Motor neuron (in vitro differentiated cells): ENCODE measurements at places on chromosomes 2 and 18.
A peak's percentile ranks its signal among the peaks of the same experiment; 100 is the strongest.

DNA sequence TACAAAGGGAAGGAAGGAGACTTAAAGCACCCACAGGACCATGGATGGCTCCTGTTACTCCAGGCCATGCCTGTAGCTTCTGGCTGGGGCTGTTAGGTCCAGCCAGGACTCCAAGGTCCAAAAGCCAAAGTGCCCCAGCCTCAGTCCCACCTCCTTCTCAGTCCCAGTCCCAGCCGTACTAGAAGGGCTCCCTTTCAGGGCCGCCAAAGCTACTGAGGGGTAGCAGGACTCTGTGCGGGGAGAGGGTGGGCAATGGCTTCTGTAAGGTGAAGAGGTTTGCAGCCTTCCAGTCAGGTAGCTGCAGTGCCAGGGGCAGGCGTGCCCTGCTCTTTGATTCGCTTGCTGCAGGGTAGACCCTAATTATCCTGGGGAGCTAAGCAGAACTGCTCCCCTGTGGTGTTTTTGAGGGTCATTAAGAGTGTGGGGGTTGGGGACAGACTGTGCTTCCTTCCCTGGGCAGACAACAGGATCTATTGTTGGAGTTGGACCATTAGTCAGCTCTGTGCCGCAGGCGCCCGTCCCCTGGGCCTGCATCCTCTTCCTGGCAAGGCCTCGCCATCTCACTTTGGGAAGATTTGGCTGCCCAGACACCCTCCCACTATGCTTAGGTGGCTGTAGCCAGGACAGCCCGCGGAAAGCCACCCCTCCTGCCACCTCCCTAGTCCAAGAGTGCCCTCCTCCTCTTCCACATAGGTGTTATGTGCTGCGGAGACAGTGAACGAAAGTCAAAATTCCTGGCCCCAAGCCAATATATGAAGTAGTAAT is 118.8 kb downstream of the ZBTB7C start:
- ATAC-seq = no peak

- no peak for ATAC-seq
Observed at GRCh38 chr2:128632501-128632800, 313.8 kb upstream of the HS6ST1 start.

DNA sequence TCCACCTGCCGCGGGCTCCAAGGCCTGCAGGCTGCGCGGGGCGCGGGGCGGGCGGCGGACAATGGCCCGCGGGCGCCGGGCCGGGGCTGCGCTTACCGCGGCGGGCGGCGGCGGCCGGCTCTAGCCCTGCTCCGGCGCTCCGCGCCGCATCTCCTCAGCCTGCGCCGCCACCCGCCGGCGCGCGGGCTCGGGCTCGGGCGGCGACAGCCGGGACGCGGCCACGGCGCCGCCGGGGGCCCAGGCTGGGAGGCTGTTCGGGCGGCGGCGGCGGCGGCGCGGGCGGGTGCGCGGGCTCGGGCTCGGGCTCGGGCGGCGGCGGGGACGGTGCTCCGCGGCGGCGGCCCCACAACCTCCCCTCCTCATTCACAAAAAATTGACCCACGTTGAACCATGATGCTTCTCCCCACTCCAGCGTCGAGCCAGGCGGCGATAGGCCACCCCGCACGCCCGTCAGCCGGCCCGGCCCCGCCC is at the start of gene HDAC4:
HDAC4 (minus strand) TSS at position 425 of the 471 bp plus-strand sequence. CDS start 48,321 bp downstream, outside the sequence.
- peak; percentile 80 for ATAC-seq

- ATAC-seq = peak; percentile 59
Observed at GRCh38 chr2:175734686-175735085, 267.4 kb downstream of the LNPK start.

DNA sequence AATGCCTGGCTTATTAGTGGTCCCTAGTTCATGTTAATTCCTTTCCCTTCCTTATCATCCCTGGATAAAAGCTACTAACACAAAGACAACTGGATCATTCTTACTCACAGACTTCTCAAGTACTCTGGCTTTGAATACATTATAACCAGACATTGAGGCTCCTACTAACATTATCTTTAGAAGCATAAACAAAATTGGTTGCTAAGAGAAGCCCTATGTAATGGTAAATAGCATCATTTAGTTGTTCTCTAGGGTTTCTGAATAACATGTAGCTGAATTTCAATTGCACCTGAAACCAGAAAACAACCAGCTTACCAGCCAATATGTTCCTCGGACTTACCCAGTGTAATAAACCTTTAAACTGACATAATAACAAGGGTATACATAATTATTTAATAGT is 114.1 kb upstream of the NCKAP5 start:
- ATAC-seq = no peak

DNA sequence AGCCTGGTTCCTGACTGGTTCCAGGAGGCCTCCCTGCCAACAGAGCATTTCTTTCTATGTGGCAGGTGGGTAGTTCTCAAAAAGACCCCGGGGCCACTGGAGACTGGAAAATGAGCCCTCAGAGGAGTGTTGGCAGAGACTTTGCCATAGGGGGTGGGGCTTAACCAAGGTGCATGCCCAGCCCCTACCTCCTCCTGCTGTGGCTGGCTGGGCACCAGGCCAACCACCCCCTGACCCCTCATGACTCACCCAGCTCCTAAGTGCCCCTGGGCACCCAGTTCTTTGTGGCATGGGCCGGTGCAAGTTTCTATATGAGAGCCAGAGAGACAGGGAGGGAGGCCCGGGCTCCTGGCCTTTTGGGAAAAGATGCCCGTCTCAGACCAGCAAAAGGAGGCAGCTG is 98.2 kb upstream of the SMAD2 start:
- no peak for ATAC-seq

DNA sequence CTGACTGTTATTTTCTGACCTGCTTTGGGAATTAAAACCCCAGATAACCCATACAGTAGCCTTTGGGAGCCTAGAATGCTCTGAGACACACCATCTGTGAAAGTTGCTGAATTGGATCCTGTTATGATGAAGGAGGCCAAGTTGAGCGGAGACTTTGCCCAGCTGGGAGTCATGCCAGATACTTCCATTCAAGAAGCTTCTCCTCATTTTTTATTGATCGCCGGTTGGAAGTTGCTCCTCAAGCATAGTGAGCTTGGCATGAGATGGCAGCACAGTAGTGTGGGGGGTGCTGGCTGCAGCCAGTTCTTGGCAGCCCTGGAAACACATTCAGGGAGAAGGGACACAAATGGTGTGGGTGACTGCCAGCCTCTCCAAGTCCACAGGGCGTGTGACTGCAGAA is 270.7 kb upstream of the NRP2 start:
- no peak for ATAC-seq

DNA sequence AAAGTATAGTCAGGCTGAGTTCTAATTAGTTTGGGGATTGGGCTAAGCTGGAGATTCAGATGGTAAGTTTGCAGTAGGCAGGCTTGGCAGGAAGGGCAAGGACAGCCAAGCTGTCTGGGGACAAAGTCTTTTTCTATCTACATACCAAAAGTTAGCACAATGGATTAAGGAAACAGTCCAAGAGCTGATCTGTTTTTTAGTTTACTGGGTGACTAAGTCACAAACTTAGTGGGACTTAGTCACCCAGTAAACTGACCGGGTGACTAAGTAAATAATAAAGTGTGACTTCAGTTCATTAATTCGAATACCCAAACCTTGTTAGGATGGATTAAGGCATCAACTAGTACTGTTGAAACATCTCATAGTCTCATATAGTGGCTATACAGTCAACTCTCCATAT is 1386.0 kb upstream of the CELF4 start:
- no peak for ATAC-seq

GRCh38 chr2:21412944-21413443 is 289.2 kb downstream of the TDRD15 start:
- no peak for ATAC-seq

DNA sequence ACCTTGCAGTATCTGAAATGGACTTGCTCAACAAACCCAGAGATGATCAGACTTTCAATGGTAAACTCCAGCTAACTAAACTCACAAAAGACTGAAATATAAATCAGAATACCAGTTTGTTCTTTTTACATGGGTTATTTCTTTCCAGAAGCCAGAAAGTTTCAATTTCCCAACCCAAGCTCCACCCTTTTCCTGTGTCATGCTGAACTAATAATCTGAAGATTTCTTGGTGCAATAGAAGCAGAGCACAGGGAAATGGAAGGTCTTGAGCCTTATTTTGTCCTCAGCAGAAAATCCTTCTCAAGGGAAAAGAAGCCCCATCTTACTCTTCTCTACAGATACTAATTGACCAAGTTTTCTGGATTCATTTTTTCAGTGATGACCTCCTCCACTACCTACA is 93.3 kb upstream of the PAPOLG start:
- no peak for ATAC-seq

GRCh38 chr18:40962784-40963183 is 992.2 kb upstream of the PIK3C3 start:
- no peak for ATAC-seq

DNA sequence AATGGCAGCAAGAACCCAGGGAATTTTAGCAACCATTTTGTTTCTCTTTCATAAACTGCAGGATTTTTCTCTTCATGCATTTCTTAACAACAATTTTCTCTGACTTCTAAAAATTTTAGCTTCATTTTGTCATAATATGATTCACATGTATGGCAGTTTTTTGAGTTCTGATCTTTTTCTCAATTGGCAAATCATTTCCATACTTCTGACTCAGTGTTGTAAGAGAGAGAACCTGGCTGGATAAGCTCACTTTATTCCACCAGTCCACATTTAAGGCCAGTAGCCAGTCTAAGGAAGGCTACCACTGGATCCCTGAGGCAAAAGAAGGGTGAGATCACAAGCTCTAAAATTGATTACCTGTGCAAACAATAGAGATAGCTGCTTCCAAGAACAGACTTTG is 42.8 kb upstream of the COL3A1 start:
- ATAC-seq = no peak

DNA sequence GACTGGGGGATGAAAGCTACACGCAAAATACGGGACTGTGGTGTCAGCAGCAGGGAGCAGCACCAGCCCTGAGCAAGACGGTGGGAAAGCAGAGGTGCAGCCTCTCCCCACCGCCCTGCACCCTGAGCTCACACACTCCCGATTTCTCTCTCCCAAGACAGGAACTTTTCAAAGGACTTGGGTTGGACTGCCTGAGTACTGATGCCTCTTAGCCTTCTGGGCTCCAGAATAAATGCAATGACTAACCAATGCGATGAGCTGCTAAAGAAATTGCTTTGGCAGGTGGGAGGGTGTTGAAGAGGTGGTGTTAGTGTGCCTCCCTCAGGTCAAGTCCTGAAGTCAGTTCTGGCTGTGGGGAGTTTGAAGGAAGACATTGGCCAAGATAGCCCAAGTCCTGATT is 9.6 kb downstream of the TRIM54 start:
- ATAC-seq = no peak

GRCh38 chr2:240857039-240858008 is 11.3 kb upstream of the AGXT start:
- ATAC-seq = no peak

DNA sequence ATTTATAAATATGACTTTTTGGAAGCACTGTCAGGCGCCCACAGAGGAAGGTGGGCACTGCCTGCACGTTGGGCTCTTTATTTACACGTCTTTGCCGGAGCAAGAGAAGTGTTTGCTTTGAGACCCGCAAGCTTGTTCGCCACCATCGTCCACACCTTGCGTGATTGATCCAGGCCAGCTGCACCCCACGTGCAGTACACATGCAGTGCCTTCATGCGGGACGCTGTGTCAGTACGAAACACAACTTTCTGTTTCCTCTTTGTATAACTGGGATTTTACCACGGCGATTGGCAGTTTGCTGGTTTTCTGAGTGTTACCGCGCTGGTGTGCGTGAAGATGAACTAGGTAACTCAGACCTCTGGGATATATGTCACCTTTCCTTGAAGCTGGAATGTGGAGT is 571.0 kb upstream of the SALL3 start:
- no peak for ATAC-seq

DNA sequence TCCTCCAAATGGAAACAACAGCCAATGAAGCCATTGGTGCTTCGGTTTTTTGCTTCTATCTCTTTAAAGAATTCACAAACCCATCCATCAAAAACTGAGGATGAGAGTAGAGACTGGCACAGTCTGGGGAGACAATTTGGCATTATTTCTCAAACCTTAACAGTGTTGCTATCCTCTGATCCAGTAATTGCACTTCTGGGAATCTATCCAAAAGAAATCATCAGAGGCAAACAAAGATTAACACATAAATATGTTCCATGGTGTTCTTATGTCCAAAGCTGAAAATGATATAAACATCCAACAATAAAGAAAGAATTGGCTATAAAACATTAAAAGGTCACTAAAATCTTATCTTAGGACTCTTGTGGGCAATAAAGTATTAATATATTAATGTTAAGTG is 35.1 kb downstream of the REEP1 start:
- no peak for ATAC-seq

DNA sequence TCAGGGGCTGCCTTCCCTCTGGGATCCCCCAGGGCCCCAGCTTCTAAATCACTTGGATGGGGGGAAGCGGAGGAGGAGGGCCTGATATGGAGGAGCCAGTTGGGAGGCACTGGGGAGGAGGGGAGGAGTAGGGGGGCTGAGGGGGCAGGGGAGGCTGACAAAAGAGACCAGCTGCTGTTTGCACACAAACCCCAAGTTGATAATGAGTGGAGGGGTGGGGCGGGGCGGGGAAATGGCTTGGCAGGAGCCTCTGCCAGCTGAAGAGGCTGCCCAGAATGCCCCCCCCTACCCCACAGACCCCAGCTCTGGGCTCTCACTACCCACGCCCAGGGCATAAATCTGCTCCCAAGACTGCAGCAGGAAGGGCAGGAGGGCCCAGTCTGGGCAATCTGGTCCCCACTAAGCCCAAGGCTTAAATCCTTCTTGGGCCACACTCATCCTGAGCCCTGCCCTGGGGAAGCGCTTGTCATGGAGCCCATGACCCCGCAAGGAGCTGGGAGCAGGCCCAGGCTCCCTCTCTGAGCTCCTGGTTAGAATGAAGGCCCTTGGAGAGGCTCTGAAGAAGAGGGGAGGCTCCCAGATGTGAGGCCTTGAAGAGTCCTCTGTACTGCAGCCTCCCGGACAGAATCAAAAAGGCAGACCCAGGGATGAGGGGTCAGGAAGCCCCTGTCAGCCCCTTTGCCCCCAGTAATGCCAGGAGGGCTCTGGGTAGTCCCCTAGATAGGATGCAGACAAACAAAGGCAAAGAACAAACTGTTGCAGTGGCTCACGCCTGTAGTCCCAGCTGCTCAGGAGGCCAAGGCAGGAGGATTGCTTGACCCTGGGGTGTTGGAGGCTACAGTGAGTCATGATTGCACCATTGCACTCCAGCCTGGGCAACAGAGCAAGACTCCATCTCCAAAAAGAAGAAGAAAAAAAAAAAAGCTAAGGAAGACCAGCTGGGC is 24.8 kb upstream of the PTMA start:
- no peak for ATAC-seq

- no peak for ATAC-seq
Observed at GRCh38 chr18:26705757-26706156, 157.4 kb upstream of the KCTD1 start.

DNA sequence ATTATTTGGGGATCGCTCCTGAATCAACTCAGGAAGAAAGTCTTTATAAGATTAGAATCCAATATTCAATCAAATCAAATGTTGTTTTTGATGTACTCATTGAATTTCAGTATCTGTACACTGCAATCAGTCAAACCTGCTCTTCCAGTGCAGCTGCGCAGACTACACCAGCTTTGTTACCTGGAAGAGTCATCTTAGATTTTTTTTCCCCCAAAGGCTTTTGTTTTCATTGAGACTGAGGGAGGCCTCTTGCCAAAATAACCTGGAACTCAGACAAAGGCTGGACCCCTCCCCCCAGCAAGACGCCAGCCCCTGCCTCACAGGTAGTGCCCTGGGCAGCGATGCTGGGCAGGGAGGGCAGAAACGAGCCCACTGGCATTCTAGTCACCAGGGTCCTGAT is 74.8 kb downstream of the ARHGEF4 start:
- ATAC-seq = no peak
